Heart right ventricle (tissue), 16 donors: ENCODE measurements at places on chromosomes 3 and 15. TPM values are rescaled to one million over a fixed set of nuclear protein-coding genes. Genes with fewer than 3 reads are reported as not detected.
A peak's percentile ranks its signal among the peaks of the same experiment; 100 is the strongest.

GRCh38 chr3:161104561-161105551, at the start of gene B3GALNT1:
Gene B3GALNT1 (minus strand): TSS chr3:161105349. CDS start chr3:161086754, 18,595 bp downstream.
- no peaks in the 10 kb centered on the region for H3K36me3 ChIP-seq
- peak; percentile 67 for DNase-seq
- peaks cover 19% of the 10 kb centered on the region for H3K4me1 ChIP-seq
- H3K27ac ChIP-seq = peak within 1 kb of the TSS; percentile 93

DNA sequence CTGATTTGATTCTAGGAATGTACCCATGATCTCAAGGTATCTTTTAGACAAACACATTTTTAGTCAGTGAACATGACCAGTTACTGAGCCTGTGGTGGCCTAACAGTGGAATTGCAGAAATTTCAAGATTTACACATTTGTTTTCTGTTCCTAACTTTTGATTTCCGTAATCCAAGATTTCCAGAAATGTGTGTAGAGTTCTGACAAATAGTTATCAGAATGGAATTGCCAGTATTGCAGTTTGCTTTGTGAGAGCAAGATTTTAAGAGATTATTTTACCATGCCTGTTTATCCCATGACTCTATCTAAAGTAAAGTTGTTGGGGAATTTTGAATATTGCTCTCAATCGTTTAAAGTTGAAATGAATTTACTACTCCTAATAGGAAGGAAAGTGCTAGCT, 11.7 kb upstream of the UTS2B start:
- H3K4me1 ChIP-seq = peaks cover 75% of the 10 kb centered on the region
- H3K4me3 ChIP-seq = no peak overlapping the region
- H3K36me3 ChIP-seq = no peaks in the 10 kb centered on the region
- DNase-seq = no peak
- H3K27me3 ChIP-seq = no peaks in the 10 kb centered on the region
- H3K27ac ChIP-seq = no peak overlapping the region

DNA sequence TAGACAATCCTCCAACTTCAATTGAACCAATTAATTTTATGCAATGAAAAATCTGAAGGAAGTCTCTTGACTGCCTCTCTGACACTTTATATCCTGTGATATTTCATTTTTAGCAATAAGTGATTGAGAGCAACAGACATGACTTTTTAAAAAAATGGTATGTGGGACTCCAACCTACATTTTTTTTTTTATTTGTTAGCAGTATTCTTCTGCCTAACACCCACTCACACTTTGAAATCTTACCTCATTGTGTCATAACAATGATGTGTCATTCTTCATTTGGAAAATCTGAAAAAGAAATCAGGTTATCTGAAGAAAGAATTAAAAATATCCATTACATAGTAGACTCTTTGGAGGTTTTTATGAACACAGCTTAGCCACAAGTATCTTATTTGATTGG, 541.3 kb upstream of the KCNMB2 start:
- H3K27ac ChIP-seq = no peak overlapping the region
- H3K4me3 ChIP-seq = no peak overlapping the region
- no peak for DNase-seq
- no peaks in the 10 kb centered on the region for H3K36me3 ChIP-seq
- no peaks in the 10 kb centered on the region for H3K27me3 ChIP-seq

DNA sequence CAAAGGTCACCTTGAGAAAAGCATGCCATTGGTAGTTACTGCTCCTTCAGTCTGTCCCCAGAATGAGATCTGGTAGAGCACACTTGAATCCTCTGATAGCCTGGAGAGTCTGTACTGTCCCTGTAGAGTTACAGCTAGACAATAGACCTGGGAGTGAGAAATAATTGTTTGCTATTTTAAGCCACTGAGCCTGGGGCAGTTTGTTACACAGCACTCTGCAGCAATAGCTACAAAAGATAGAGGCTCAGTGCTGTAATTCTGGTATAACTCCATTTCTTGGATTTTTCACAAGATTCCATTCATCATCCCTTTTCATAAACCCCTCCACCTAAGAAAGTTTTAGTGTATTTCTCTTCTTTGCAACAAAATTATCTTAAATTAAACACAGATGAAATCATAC, 242.7 kb upstream of the ARRDC4 start:
- DNase-seq = no peak
- no peak overlapping the region for H3K27ac ChIP-seq
- H3K36me3 ChIP-seq = no peaks in the 10 kb centered on the region

P2RY1 gene
- 3.5 TPM for total RNA-seq
